ENCODE measurements at places on chromosomes 6 and 20.
A peak's percentile ranks its signal among the peaks of the same experiment; 100 is the strongest.

- DNase-seq = no peak
Measured at GRCh38 chr6:145623231-145623630, 112.1 kb downstream of the EPM2A start.

DNA sequence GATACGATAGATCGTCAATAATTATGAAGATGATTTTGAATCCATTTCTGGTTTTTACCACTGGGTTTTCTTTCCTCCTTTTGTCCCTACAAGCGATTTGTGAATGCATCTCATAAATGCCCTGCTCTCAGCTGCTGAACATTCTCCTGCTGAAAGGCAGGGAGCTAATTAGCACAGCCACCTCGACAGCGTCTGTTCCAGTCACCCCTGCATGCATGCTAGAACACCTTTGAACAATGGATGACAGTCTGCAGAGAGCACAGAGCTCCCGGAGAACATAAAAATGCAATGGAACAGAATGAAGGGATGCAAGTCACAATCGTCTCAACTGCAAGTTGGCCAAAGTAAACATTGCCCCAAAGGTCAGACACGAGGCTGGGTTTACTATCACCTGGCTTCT is 105.8 kb downstream of the SLC35B3 start:
- DNase-seq = no peak

- no peak for DNase-seq
Measured at GRCh38 chr6:126356526-126356925, 16.6 kb downstream of the CENPW start.

DNA sequence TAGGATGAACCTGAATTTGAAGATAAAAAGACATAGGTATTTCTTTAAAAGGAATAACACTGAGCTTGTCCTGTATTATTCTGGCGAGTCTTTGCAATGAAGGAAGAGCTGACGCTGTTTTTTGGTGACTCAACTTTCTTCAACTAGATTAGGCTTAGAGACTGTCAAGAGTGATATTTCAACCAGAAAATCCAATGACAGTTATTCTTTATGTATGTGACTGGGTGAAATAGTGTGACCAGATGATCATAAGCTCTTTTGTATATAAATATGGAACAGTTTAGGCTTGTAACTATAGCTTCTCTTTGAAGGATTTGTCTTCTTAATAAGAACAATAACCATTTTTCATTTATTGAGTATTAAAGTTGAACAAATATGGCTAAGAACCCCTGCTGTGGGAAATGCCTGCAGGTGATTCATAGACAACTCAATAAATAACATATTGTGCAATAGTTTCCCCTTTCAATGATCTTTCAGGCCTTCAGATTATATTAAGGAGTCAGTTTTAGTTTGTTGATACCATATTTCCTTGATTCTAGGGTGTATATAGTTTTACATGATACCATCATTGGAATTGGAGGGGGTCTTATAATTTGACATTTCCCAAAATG is 265.6 kb upstream of the JAG1 start:
- DNase-seq = no peak

DNA sequence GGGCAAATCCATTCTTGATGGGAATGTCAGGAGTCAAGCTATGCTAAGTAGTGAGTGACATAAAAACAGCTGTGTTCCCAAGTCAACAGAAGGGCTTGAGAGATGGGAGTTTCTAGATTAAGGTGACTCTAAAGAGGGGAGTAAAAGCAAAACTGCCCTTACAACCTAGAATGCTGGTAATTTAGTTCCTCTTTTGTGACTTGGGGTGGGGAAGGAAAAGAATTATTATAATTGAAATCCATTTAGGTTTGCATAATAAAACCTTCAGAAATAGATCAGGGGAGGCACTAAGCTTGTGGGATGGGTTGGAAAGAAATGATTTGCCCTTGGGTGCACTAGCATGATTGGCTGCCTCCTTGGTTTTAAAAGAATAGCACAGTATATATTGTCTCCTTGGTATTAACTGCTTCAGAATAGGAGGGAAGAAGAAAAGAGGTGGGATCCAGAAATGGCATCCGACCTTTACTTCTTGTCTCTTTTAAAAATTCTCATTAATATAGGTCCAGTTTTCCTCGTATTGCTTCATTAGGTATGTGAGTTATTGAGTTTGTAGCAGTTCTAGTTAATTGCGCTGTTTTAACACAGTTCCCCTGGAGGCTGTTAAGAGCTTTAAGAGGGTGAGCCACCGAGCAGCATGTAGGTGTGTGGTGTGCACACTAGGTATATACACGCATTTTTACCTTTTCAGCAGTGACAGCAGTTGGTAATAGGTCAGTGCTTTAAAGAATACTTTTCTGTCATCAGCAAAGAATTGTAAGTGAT is 95.3 kb upstream of the VSTM2L start:
- no peak for DNase-seq

DNA sequence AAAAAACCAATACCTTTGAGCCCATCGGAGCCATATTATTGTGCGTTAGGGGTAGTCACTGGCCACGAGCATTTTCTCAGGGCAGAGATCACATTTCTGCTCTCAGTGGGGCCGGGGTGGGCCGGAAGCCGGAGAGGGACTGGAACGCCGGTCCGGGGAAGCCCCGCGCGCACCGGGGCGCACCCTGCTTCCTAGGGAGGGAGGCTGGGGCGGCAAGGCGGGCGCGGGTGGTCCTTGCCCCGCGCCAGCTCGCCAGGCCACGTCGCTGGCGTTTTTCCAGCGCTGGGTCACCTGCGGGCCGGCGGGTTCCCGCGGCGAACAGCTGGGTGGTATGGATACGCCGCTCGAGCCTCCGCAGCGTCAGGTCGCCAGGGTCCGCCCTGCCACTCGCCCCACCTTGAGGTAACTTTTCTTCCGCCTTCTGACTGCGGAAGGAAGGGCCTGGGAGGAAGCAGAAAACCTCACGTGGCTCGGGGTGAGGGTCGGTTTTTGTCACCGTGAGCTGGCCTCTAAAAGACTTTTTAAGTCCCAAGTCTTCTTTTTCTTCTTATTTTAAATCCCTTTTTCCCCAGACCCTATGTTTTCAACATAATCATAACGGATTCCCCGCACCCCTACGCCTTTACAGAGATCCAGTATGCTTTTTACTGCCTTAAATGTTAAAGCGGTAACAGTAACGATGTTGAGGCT is 2.7 kb upstream of the EEF1A1 start:
- DNase-seq = peak; percentile 72

- no peak for DNase-seq
Measured at GRCh38 chr20:3313683-3314065, 74.7 kb upstream of the SLC4A11 start.

DNA sequence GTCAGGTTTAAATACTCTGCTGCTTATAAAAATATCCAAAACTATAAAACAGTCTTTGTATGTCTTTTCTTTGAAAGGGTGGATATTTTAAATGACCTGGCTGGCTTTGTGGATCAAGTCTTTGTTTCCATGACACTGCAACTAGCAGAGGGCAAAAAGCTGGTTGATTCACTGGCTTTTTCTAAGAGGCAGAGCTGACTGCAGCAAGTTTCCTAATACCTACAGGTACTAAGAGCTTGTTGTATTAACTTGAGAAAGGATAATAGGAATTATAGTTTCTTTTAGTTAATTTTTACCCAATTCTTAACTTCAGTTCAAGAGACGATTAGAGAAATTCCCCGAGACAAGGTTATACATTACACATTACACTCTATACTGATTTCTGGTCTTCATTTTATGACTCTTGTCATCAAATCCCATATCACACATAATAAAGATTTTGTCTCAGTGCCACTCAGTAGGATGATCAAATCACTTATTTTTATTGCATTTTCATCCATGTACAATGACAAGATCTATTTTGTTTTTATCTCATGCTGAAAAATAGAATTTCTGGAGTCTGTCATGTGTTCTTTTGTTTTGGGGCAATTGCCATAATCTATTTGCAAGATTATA is 120.1 kb upstream of the RIMS1 start:
- DNase-seq = no peak

GRCh38 chr20:48283470-48284110 is 498.3 kb upstream of the SULF2 start:
- DNase-seq = no peak

DNA sequence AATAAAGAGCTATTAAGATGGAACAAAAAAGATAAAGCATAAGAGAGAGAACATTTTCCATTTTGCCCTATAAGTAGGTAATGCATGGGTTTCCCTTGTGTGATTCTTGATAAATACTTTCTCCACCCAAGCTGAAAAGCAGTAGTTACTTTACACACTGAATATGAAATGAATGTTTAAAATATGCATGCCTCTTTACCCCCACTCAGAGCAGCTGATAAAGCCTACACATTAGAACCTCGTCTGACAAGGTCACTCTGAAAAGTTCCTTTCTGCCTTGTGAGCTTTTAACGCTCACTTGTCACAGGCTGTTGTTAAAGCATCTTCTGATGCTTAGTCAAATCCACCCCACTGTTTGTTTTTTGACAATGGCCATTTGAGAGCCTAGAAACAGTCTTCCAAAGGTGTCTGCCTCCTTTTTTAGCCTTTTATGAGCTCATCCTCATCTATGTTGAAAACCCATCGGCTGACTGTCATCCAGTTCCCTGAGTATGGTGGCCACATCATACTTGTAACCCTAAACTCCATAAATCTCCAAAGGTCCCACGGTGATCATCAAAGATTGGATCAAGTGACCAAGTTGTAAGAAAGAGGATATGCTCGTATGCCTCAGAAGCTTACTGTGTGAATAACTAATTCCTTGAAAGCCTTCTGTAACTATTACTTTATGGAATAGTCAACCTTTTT is 102.8 kb downstream of the ATXN1 start:
- no peak for DNase-seq

DNA sequence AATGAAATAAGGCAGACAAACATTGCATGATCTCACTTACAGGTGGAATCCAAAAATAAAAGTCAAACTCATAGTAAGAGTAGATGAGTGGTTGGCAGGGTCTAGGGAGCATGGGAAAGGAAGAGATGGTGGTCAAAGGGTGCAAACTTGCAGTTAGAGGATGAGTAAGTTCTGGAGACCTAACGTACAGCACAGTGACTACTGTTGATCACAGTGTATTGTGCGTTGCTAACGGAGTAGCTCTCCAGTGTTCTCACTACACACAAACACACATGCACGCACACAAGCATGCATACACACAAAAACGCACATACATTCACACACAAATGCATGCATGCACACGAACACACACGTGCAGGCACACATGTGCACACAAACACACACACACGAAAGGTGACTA is 54.9 kb downstream of the LY86 start:
- DNase-seq = no peak

DNA sequence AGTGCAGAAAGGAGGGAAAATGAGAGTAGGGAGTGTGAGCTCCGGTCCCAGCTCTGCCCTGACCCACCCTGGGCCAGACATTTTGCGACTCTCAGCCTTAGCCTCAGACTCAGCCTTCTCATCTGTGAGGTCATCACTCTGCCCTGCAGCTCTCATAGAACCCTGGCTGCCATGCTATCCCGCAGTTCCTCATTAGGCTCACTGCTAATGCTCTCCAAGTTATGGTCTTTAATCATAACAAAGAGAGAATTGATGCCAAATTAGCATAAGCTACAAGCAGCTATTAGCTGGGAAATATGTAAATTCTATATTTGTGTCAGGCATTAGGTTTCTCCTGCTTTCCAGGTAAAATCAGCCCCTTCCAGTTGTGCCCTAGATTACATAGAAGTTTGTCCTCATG is 46.5 kb upstream of the MLN start:
- DNase-seq = no peak

- DNase-seq = no peak
Measured at GRCh38 chr20:41540459-41540858, 77.7 kb downstream of the CHD6 start.

DNA sequence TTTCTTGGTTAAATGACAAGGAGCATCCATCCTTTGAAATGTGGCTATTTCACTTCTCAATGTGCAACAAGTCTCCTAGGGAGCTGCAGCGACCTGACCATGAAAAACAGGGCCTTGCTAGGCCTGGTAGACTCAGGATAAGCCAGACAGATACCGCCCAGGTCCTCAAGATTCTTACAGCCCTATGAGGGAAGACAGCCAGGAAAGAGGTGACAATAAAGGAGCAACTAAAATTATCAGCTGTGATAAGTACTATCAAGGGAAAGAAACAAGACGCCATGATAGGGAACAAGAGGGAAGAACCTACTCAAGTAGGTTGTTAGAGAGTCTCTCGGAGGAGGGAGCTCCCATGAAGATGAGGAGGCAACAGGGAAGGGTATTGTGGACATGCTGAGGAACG is 51.4 kb upstream of the EMILIN3 start:
- no peak for DNase-seq

- DNase-seq = no peak
Measured at GRCh38 chr6:20811109-20811761, 277.0 kb downstream of the CDKAL1 start.

- DNase-seq = no peak
Measured at GRCh38 chr20:12775041-12775440, 233.7 kb upstream of the SPTLC3 start.

DNA sequence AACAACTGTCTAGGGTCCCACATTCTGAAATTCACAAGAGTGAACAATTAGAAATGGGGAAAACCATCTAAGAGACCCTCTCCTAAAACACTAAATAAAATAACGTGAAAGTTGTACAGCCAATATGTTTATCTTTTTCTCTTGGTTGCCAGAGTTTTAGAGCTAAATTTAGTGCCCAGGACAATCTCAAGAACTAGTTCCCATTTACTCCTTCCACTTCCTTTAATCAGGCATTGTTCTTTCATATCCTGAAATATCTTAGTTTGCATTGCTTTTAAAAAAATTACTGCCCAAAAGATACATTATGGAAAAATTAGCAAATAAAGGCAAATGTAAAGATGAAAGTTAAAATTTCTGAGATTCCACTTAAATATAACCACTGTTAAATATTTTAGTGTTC is 33.1 kb upstream of the UBR2 start:
- no peak for DNase-seq

DNA sequence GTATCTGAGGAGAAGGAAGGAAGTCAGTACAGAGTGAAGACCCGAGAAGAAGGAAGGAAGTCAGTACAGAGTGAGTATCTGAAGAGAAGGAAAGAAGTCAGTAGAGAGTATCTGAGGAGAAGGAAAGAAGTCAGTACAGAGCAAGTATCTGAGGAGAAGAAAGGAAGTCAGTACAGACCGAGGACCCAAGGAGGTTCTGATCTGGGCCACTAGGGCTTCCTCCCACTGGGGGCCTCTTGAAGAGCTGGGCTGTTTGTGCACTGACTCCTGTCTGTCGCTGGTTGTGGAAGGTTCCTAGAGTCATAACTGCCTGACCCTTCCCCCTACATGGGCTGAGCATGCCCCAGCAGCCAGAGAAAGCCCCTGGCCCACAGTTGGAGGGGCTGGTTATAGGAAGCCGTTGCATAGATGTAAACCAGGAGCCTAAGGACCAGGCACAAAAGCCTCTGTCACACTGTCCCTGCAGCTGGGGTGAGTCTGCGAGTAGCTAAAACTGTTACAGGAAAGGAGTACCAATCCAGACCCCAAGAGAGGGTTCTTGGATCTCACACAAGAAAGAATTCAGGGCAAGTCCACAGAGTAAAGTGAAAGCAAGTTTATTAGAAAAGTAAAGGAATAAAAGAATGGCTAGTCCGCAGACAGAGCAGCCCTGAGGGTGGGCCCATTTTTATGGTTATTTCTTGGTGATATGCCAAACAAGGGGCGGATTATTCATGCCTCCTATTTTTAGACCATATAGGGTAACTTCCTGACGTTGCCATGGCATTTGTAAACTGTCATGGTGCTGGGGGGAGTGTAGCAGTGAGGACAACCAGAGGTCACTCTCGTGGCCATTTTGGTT is 395.9 kb downstream of the PREX1 start:
- DNase-seq = no peak
